Activated naive CD8-positive, alpha-beta T cell treated with anti-CD3 and anti-CD28 coated beads, Interleukin-2, amount 10 ng/mL, durations not matched to agents 7 days and 5 days (primary cell): ENCODE measurements at places on chromosomes 6 and 20. TPM values are rescaled to one million over a fixed set of nuclear protein-coding genes. Genes with fewer than 3 reads are reported as not detected.
A peak's percentile ranks its signal among the peaks of the same experiment; 100 is the strongest.

The AP5S1 gene
- total RNA-seq: 11.1 TPM

GRCh38 chr6:44858998-44859397 lies 469.1 kb upstream of the RUNX2 start:
- peaks cover 25% of the 10 kb centered on the region for H3K36me3 ChIP-seq
- DNase-seq: no peak
- H3K4me1 ChIP-seq: peaks cover 5% of the 10 kb centered on the region
- H3K27ac ChIP-seq: no peak overlapping the region
- no peaks in the 10 kb centered on the region for H3K27me3 ChIP-seq

GRCh38 chr20:58886546-58886945 lies 34.0 kb downstream of the GNAS start:
- H3K27me3 ChIP-seq: no peaks in the 10 kb centered on the region
- no peak for DNase-seq
- H3K4me3 ChIP-seq: no peak overlapping the region
- peaks cover 20% of the 10 kb centered on the region for H3K4me1 ChIP-seq

DNA sequence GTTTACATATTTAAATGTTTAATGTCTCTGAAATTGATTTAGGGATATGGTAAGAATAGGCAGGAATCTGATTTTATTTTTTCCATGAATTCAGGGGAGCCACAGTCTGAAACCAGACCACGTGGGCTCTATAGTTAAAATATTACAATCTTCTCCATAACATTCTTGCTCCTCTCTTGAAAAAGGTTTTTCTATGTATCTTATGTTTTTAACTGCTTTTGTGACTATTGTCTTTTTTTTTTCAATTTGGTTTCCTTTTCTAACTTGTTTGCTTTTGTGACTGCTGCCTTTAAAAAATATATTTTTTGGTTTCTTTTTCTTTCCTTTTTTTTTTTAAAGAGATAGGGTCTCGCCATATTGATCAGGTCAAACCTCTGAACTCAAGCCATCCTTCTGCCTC lies 40.1 kb downstream of the TNFAIP3 start:
- H3K27me3 ChIP-seq: no peaks in the 10 kb centered on the region
- peak overlapping the region; percentile 44 for H3K4me3 ChIP-seq
- peak overlapping the region; percentile 69 for H3K27ac ChIP-seq
- no peak for DNase-seq

The RIPOR3 gene
- total RNA-seq: not detected

The LY6G6C gene
- not detected for total RNA-seq

GRCh38 chr20:57620999-57621398 lies 773 bp upstream of the ZBP1 start:
- peak; percentile 54 for DNase-seq
- peaks cover 48% of the 10 kb centered on the region for H3K4me1 ChIP-seq
- peak overlapping the region; percentile 83 for H3K4me3 ChIP-seq
- H3K27me3 ChIP-seq: no peaks in the 10 kb centered on the region

- H3K27ac ChIP-seq: no peak overlapping the region
- no peaks in the 10 kb centered on the region for H3K27me3 ChIP-seq
- H3K36me3 ChIP-seq: no peaks in the 10 kb centered on the region
- H3K4me3 ChIP-seq: no peak overlapping the region
- no peaks in the 10 kb centered on the region for H3K4me1 ChIP-seq
These were observed 679.7 kb upstream of the ID4 start for GRCh38 chr6:19157486-19157885.

DNA sequence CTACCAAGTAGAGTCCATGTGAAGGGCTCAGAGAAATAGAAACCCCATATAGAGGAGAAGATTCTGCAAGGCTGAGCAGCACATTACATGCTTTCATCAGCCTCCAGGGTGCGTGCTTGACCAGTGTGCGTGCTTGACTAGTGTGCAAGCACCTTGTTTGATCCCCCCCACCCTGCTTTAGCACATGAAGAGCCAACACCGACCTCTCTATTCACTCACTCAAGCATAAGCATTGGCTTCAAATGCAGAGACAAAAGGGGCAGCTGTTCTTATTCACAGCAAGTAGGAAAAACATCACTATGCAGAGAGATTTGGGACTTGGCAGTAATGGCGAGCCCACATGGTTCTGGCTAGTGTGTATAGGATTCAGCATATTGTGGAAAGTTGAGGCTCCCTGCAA lies 278.7 kb upstream of the RNF217 start:
- H3K4me1 ChIP-seq: no peaks in the 10 kb centered on the region
- H3K36me3 ChIP-seq: no peaks in the 10 kb centered on the region
- H3K4me3 ChIP-seq: no peak overlapping the region
- DNase-seq: no peak
- H3K27ac ChIP-seq: no peak overlapping the region

DNA sequence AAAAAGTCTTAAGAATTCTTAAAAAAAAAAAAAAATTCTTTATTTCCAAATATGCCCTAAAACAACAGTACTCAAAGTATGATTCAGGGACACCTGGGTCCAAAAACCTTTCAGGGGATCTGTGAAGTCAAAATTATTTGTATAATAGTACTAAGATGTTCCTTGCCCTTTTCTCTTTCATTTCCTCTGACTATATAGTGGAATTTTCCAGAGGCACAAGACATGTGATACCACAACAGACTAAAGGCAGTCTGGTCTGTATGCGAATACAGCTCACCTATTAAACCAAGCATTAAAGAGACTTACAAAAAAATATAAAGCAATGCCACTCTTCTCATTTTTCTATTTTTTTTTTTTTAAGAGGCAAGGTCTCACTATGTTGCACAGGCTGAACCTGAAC lies 15.4 kb downstream of the NOL7 start:
- H3K27me3 ChIP-seq: no peaks in the 10 kb centered on the region
- H3K36me3 ChIP-seq: peaks cover 40% of the 10 kb centered on the region
- H3K4me3 ChIP-seq: no peak overlapping the region
- no peak for DNase-seq
- peaks cover 4% of the 10 kb centered on the region for H3K4me1 ChIP-seq
- no peak overlapping the region for H3K27ac ChIP-seq

DNA sequence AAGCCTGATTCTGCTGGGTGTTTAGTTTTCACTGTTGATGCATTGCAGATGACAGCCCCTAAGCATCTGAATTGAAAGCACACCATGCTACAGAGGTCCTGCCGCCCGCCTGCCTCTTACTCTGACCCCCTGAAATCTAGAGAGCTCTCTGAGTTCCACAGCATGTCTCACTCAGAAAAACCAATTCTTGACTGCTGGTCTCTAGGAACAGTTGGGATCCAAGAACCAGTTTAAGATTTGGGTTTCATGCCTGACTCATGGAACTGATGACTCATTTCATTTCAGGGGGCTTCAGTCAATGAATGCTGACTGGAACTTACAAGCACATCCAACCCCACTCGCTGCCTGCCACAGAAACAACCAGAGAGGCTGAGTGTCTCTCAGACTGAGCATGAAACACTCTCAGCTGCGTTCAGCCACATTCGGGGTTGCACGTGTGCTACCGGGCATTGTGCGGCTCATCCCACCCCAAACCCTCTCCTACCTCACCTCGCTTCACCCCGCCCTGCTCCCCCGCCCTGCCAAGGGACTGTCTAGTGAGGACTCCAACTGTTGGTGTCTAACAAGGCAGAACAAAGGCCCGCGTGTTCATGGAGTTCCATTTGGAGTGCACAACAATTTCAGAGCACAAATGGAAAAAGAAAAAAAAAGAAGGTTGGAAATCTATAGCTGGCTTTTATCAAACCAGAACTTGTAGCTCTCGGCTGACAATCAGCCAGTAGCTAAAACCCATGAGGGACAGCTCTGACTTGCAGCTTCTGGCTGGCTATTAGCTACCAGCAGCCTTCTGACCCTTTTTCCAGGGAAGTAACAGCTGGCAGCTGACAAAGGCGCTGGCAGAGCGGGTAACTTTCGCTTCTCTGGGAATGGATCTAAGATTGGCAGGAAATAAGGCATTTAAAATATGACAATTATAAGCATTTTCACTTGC lies 20.0 kb upstream of the TRAF3IP2 start:
- no peak overlapping the region for H3K27ac ChIP-seq
- no peaks in the 10 kb centered on the region for H3K36me3 ChIP-seq
- H3K4me1 ChIP-seq: no peaks in the 10 kb centered on the region
- no peaks in the 10 kb centered on the region for H3K27me3 ChIP-seq
- H3K4me3 ChIP-seq: no peak overlapping the region
- DNase-seq: no peak

DNA sequence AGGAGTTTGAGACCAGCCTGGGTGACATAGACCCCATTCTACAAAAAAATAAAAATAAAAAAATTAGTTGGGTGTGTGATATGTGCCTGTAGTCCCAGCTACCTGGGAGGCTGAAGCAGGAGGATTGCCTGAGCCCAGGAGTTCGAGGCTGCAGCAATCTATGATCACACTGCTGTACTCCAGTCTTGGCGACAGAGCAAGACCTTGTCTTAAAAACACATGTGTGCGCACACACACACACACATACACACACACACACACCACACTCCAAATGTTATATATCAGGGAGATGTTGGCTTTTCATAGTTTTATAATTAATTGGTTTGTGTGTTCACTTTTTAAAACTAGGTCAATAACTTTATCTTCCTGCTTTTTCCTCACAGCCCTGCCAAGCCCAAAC lies 110.5 kb downstream of the RTN4IP1 start:
- H3K36me3 ChIP-seq: peaks cover 7% of the 10 kb centered on the region
- no peaks in the 10 kb centered on the region for H3K27me3 ChIP-seq
- no peak for DNase-seq
- H3K4me3 ChIP-seq: peak overlapping the region; percentile 94
- peak overlapping the region; percentile 99 for H3K27ac ChIP-seq

GRCh38 chr6:20771409-20771808 lies 237.2 kb downstream of the CDKAL1 start:
- H3K27me3 ChIP-seq: no peaks in the 10 kb centered on the region
- no peak for DNase-seq
- no peak overlapping the region for H3K27ac ChIP-seq
- no peaks in the 10 kb centered on the region for H3K4me1 ChIP-seq

- H3K36me3 ChIP-seq: peaks cover 20% of the 10 kb centered on the region
- no peaks in the 10 kb centered on the region for H3K27me3 ChIP-seq
- peak; percentile 72 for DNase-seq
- peak overlapping the region; percentile 96 for H3K4me3 ChIP-seq
- peak overlapping the region; percentile 95 for H3K27ac ChIP-seq
These were observed 654 bp downstream of the FAM8A1 start for GRCh38 chr6:17600527-17601385.

The SLA2 gene
- total RNA-seq: 103 TPM

The BPI gene
- total RNA-seq: not detected

The WFDC10B gene
- total RNA-seq: not detected

DNA sequence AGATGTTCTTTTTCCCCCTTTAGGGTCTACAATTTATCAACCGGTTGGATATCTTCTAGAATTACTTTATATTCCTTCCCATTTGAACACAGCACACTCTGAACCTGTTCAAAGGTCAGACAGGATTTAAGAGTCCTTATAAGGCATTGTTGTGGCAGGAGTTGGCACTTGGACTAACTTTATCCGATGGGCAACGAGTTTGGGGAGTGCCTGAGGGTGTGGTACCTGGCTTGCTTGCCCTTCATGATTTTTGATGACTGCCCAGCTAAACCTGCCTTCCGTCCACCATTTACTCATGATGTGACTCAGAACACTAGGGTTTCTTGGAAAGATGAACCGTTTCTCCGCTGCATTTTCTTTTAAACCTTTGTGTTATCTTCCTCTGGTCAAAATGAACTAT lies 285.2 kb downstream of the FOXC1 start:
- H3K27ac ChIP-seq: no peak overlapping the region
- H3K4me3 ChIP-seq: no peak overlapping the region
- peaks cover 2% of the 10 kb centered on the region for H3K4me1 ChIP-seq
- peaks cover 4% of the 10 kb centered on the region for H3K36me3 ChIP-seq

DNA sequence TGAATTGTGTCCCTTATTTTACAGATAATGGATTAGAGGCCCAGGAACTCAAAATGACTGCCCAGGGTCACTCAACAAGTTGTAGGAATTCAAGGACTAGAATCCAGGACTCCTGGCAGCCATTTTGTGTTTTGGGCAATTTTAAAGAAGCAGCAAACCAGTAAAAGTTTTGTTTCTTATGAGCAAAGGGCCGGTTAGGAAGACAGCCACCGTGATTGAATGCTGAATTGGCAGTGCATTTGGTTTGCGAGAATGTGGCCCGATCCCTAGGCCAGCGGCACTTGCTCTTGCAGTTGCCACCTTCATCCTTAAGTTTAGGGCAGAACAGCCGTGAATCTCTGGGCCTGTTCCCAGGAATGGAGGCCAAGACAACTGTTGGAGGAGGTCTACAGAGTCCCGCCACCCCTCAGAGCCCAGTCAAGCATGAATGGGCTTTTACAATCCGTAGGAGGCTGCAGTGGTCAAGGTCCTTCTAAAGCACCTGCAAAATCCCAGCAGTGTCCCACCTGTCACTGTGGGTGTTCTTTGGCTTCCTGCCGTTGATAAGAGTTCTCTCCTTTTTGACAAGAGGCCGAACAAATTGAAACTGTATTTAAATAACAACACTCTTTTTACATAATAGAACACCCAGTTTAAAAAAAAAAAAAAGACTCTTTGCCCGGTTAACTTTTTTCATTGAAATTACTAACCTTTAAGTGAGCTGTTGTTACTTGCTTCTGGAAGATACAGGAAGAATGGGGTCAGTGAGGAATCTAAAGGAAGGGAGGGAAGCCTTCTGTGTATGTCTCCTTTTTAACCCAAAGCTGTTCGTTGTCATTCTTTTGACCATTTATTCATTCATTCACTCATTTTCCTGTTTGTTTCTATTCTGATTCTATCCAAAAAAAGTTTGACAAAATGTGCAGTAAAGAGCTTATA lies 68.7 kb downstream of the PHACTR2 start:
- H3K4me1 ChIP-seq: no peaks in the 10 kb centered on the region
- H3K4me3 ChIP-seq: no peak overlapping the region
- H3K36me3 ChIP-seq: peaks cover 4% of the 10 kb centered on the region

- no peak overlapping the region for H3K27ac ChIP-seq
- peaks cover 3% of the 10 kb centered on the region for H3K27me3 ChIP-seq
- H3K4me3 ChIP-seq: no peak overlapping the region
- DNase-seq: no peak
These were observed 23.8 kb downstream of the ADGRF4 start for GRCh38 chr6:47722194-47722593.

- H3K27ac ChIP-seq: no peak overlapping the region
- H3K4me3 ChIP-seq: no peak overlapping the region
- H3K4me1 ChIP-seq: peaks cover 25% of the 10 kb centered on the region
These were observed 1.9 kb downstream of the ABRACL start for GRCh38 chr6:139030228-139030963.

- no peaks in the 10 kb centered on the region for H3K27me3 ChIP-seq
- H3K4me1 ChIP-seq: peaks cover 50% of the 10 kb centered on the region
- peak overlapping the region; percentile 92 for H3K27ac ChIP-seq
- peaks cover 58% of the 10 kb centered on the region for H3K36me3 ChIP-seq
- peak overlapping the region; percentile 77 for H3K4me3 ChIP-seq
These were observed 175.1 kb downstream of the JARID2 start for GRCh38 chr6:15420959-15421438.

GRCh38 chr6:41038205-41038604 lies 816 bp downstream of the UNC5CL start:
- no peak overlapping the region for H3K4me3 ChIP-seq
- no peak overlapping the region for H3K27ac ChIP-seq
- DNase-seq: no peak
- no peaks in the 10 kb centered on the region for H3K27me3 ChIP-seq
- no peaks in the 10 kb centered on the region for H3K36me3 ChIP-seq

- H3K27me3 ChIP-seq: peaks cover 18% of the 10 kb centered on the region
- H3K4me3 ChIP-seq: no peak overlapping the region
- no peak overlapping the region for H3K27ac ChIP-seq
- H3K36me3 ChIP-seq: no peaks in the 10 kb centered on the region
- DNase-seq: no peak
These were observed 310.8 kb downstream of the BMP7 start for GRCh38 chr20:56955680-56956079.
